ENCODE measurements at places on chromosomes 13 and 19.

DNA sequence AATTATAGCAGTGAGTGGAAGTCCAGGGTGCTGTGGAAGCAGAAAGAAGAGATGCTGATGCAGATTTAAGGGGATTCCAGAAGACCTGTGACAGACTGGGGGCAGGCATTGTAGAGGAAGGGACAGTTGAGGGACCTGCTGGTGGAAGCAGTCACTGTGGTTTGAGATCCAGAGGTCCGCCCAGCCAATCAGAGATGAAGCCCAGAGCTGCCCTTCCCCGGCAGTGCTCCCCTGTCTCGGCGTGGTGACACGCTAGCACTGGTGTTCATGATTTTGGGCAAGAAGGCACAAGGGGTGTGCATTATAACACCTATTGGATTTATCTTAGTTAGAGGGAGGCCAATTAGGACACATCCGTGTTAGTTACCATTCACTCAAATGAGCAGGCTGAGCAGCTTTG, 16.1 kb downstream of the TNFRSF19 start:
- DNase-seq: no peak

DNA sequence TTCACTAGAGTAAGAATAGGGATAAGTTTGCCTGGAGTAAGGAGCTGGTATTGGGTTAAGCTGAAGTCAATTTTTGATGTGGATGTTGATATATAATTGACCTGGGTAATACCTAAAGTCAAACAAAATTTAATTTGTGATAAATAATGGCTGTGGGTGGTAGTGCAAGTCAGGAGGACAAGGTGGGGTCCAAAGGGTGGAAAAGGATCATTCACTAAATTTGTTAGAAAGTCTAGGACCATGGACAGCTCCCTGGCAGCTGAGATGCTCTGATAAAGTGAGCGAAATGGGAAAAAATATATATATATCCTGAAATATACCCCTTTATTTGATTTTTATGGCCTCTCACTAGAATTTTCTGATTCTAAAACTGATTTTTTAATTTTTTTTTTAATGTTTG, 463.5 kb downstream of the GPC6 start:
- DNase-seq: peak; percentile 59

DNA sequence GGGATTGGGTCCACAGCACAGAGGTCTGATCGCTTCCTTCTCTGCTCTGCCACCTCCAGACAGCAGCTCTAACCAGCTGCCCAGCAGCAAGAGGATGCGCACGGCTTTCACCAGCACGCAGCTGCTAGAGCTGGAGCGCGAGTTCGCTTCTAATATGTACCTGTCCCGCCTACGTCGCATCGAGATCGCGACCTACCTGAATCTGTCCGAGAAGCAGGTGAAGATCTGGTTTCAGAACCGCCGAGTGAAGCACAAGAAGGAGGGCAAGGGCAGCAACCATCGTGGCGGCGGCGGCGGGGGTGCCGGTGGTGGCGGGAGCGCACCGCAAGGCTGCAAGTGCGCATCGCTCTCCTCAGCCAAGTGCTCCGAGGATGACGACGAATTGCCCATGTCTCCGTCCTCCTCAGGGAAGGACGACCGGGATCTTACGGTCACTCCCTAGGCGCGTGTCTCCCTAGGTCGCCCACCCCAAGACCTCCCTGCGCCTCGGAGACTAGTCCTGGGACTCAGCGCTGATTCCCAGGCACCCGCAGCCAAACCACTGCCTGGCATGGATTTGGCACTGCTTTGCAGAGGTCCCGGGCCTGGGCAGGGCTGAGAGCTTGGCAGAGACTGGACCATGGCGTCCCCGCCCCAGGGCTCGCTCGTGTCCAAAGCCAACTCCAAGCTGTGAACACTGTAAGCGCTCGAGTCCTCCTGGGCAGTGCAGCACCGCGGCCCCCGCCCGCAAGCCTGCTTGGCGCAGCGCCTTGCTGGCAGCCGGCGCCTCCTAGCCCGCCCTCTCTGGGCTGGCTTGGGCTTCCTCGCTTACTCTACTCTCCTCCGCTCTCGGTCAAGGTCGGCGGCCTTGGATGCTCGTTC, 1.5 kb downstream of the GSX1 start:
- DNase-seq: no peak

DNA sequence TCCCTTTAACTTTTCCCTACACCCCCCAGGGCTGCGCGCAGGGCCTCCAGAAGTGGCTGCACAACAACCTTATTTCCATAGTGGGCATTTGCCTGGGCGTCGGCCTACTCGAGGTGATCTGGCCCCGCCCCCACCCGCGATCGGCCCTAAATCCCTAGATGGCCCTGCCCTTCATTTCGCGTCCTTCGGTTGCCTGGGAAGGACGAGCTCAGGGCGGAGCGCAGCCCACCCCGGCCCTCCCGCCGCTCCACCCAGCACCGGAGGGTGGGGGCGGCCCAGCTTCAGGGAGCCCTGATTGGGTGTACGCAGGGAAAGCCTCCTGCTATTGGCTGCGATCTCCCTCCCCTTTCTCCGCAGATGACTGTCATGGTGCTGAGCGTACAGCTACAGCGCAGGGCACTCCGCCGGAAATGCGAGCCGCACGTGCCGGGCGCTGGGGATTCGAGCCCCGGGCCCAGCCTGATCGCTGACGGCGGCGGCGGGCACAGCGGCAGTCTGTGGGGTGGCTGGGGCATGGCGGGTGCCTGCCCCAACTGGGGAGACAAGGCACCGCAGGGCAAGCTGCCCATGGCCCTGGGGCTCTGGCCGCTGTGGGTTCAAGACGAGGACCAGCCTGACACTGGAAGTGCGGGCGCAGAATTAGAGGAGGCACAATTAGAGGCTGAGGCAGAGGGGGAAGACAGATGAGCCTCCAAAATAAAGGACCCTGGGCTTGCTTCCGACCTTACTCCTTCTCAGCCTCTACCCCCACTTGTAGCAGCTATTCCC, 4.3 kb downstream of the CD37 start:
- peak; percentile 87 for DNase-seq

DNA sequence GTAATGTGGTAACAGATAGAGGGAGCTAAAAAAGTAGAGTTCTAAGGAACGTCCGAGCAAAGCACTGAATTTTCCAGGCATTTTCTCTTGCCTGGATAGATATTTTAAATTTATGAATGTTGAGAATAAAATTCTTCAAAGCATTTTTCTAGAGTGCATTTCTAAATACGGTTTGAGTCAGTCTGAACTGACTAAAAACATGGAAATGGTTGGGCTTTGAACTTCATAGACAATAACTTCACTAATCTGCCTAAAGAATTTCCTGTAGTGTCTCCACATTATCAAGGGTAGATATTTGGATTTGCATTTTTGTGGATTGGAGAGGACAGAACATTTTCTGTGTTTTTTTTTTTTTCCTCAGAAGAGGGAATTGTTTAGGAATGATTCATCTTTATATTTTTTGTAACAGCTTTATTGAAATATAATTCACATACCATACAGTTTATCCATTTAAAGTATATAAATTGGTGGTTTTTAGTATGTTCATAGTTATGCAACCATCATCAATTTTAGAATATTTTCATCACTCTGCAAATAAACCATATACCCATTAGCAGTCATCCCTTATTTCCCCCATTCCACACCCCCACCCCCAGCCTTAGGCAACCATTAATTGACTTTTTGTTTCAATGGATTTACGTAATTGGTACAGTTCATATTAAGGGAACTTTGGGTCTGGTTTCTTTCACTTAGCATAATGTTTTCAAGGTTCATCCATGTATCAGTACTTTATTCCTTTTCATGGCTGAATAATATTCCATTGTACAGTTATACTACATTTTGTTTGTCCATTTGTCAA, 20.7 kb downstream of the GARRE1 start:
- peak; percentile 98 for DNase-seq

DNA sequence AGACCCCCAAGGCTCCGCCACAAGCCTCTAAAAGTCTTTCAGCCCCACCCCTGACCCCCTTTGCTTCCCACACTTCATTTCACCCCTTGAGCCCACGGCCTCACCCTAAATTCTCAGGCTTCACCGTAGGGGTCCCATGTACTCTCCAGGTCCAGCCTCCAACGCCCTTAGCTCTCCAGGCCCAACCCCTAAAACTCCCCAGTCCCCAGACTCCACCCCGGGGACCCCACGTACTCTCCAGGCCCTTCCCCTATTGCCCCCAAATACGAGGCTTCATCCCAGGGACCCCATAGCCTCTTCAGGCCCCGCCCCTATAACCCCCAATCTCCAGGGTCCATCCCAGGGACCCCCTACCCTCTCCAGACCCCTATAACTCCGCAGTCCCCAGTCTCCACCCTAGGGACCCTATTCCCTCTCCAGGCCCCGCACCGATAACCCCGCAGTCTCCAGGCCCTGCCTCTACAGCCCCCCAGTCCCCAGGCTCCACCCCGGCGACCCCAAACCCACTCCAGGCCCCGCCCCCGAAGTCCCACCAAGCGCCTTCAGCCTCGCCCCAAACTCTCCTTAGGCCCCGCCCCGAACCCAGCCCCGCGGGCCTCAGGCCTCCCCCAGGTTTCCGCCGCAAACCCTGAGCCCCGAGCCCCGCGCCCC, 619 bp downstream of the MED16 start:
- DNase-seq: no peak

DNA sequence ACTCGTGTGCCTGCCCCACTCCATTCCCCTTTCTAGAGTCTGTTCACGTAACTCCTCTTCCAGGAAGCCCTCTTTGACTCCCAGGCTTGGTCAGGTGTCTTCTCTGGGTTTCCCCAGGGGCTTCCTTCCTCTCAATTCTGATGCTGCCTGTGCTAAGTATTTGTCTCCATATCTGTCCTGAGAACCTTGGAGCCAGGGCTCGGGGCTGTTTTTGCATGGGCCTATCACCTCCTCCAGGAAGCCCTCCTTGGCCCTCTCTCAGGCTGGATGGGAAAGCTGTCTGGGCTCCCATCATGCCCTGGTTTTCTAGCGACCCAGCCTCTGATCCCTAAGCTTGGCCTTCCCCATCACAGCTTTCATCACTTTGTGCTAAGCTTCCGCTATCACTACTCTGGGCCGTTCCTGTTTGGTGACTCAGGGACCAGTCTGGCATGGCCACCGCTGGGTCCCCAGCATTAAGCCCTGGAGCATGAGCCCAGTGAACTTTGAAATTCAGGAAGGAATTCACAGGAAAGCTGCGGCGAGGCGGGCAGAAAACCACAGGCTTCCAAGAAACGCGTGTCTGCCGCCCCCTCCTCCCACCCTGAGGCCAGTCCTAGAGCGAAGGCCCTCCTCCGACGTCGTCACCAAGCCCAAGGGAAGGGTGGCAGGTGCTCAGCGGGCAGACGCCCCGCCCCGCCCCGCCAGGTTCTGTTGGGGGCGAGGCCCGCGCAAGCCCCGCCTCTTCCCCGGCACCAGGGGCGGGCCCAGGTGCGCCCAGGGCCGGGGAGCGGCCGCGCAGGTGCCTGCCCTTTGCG, 486 bp upstream of the SPINT2 start:
- DNase-seq: peak; percentile 94

GRCh38 chr19:5231857-5232678, 108.5 kb downstream of the PTPRS start:
- DNase-seq: peak; percentile 7

DNA sequence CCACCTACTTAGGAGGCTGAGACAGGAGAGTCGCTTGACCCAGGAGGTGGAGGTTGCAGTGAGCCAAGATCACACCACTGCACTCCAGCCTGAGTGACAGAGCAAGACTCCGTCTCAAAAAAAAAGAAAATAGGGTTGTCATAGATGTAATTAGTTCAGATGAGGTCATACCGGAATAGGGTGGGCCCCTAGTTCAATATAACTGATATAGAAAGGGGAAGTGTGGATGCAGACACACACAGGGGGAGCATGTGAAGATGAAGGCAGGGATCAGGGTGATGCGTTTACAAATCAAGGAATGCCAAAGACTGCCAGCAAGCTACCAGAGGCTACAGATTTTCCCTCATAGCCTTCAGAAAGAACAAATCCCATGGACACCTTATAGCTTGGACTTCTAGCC, 24.3 kb upstream of the EEF1AKMT1 start:
- no peak for DNase-seq

- DNase-seq: no peak
These were observed 3.3 kb upstream of the F10 start for GRCh38 chr13:113119166-113119821.

DNA sequence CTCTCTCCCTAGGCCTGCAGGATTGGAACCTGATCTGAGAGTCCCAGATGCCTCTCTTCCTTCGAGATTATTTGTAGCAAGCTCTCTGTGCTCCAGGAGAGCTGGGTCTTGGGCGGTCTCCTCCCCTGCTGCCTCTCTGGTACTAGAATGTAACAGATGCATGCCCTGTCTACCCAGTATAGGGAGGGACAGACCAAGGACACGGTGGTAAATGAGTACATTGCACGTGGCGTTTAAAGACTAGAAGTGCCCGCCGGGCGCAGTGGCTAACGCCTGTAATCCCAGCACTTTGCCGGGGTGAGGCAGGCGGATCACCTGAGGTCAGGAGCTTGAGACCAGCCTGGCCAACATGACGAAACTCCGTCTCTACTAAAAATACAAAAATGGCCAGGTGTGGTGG, 11.7 kb downstream of the SLC27A1 start:
- DNase-seq: no peak

- no peak for DNase-seq
These were observed 542.5 kb downstream of the GPC6 start for GRCh38 chr13:93769101-93769500.

- DNase-seq: peak; percentile 95
These were observed 7.8 kb upstream of the SERTAD1 start for GRCh38 chr19:40433391-40434216.

DNA sequence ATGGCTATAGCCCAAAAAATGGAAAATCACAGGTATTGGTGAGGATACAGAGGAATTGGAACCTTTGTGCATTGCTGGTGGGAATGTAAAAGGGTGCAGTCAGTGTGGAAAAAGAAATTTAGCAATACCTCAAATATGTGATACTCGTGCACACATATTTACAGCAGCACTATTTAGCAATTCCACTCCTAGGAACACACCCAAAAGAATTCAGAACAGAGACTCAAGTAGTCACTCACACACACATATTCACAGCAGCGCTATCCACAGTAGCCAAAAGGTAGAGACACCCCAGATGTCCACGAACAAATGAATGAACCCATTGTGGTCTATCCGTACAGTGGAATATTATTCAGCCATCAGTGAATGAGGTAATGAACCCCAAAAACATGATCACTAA, 114.0 kb downstream of the COL4A2 start:
- peak; percentile 35 for DNase-seq

DNA sequence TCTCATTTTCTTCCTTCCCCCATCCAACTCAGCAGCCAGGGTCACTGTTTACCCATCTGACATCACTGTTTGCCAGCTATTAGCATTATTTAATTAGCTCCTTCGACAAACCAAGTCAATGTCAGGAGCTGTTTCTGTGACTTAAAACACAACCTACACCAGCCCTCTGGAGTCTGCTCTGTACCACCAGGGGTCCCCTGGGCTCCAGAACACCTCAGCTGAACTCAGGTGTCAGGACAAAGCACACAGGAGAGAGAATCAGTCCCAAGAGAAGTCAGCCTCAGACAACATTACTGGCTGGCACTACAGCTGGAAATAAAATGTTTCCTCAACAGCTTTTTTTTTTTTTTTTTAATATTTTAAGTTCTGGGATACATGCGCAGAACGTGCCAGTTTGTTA, 45.1 kb downstream of the DCLK1 start:
- no peak for DNase-seq

Data from fibroblast of skin of scalp (primary cell).